A549 treated with CpdA at 1 μM for 4 hours (cell line): ENCODE measurements at places on chromosomes 13 and 19. TPM values are rescaled to one million over a fixed set of nuclear protein-coding genes. Genes with fewer than 3 reads are reported as not detected.

RDH8 gene
- 0.28 to 0.82 TPM (median 0.45 TPM) in 5 replicates for total RNA-seq

SGCG gene
- not detected in 5 replicates for total RNA-seq

RXFP2 gene
- not detected in 5 replicates for total RNA-seq

SEMA6B gene
- 4.4 to 6.5 TPM (median 6.0 TPM) in 5 replicates for total RNA-seq

SIGLEC12 gene
- total RNA-seq = not detected in 5 replicates

CD70 gene
- 14.3 to 26.7 TPM (median 23.4 TPM) in 5 replicates for total RNA-seq

SIGLEC5 gene
- total RNA-seq = not detected in 5 replicates

TSSK6 gene
- 0.83 to 2.1 TPM (median 2.0 TPM) in 5 replicates for total RNA-seq

PEX11G gene
- 1.6 to 2.6 TPM (median 2.1 TPM) in 5 replicates for total RNA-seq

NALCN gene
- 3.4 to 5.0 TPM (median 4.4 TPM) in 5 replicates for total RNA-seq

CACNG7 gene
- 6.8 to 10.8 TPM (median 9.6 TPM) in 5 replicates for total RNA-seq

PPM1N gene
- total RNA-seq = 6.5 to 8.5 TPM (median 7.4 TPM) in 5 replicates

STARD13 gene
- total RNA-seq = 2.6 to 4.3 TPM (median 2.9 TPM) in 5 replicates

MISP3 gene
- 3.1 to 4.3 TPM (median 4.0 TPM) in 5 replicates for total RNA-seq

GARIN5A gene
- total RNA-seq = 1.9 to 2.3 TPM (median 2.2 TPM) in 5 replicates

MAMSTR gene
- 0.35 to 0.71 TPM (median 0.51 TPM) in 5 replicates for total RNA-seq

LENG9 gene
- 4.6 to 7.5 TPM (median 6.5 TPM) in 5 replicates for total RNA-seq

ANO8 gene
- 2.8 to 4.7 TPM (median 4.0 TPM) in 5 replicates for total RNA-seq

GFY gene
- total RNA-seq = 0.22 to 0.31 TPM (median 0.26 TPM) in 4 of 5 replicates, not detected in the other

PRTN3 gene
- 0.21 to 0.36 TPM (median 0.29 TPM) in 4 of 5 replicates, not detected in the other for total RNA-seq

SPART gene
- 25.6 to 40.4 TPM (median 27.0 TPM) in 5 replicates for total RNA-seq

PDE4C gene
- 0.08 to 0.22 TPM (median 0.16 TPM) in 4 of 5 replicates, not detected in the other for total RNA-seq

JOSD2 gene
- 52.1 to 89.0 TPM (median 82.4 TPM) in 5 replicates for total RNA-seq

ANGPTL4 gene
- 32.4 to 60.0 TPM (median 48.8 TPM) in 5 replicates for total RNA-seq
